ENCODE measurements at places on chromosomes 1 and 21.

DNA sequence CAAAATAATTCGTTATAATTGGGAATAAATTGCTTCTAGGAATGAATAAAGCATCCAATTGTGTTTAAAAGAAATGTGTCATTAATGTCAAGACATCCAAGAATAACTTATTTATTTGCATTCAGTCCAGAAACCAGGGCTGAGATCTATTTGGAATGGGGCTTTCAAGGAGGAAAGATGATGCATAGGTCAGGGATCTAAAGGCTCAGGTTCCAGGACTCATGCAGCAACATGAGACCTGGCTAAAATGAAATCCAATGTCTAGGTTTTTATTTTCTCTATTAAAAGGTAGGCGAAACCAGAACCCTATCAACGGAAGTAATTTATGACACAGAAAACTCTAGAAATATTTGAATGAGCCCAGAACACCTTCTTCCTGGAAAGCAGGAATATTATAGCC, 376.8 kb downstream of the SEC16B start:
- no peak for DNase-seq

DNA sequence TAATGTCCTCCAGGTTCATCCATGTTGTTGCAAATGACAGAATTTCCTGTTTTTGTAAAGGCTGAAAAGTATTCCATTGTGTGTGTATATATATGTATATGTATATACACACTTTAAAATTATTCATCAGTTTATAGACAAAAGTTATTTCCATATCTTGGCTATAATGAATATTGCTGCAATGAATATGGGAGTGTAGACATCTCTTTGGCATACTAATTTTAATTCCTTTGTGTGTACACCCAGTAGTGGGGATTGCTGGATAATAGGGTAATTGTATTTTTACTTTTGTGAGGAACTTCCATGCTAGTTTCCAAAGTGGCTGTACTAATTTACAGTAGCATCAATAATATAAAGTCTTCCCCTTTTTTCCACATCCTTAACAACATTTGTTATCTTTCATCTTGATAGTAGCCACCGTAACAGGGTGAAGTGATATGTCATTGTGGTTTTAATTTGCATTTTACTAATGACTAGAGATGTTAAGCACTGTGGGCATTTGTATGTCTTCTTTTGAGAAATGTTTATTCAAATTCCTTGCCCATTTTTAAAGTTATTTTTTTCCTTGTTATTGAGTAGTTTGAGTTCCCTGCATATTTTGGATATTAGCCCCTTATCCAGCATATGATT, 243.0 kb downstream of the PDE4B start:
- no peak for DNase-seq

- no peak for DNase-seq
Measured at GRCh38 chr1:204102739-204103430, 30.0 kb downstream of the SOX13 start.

GRCh38 chr1:235782601-235783000, 84.1 kb downstream of the LYST start:
- no peak for DNase-seq

- no peak for DNase-seq
Measured at GRCh38 chr1:145863282-145864018, 4.6 kb upstream of the PIAS3 start.

GRCh38 chr1:151790940-151791651, 796 bp upstream of the TDRKH start:
- no peak for DNase-seq

DNA sequence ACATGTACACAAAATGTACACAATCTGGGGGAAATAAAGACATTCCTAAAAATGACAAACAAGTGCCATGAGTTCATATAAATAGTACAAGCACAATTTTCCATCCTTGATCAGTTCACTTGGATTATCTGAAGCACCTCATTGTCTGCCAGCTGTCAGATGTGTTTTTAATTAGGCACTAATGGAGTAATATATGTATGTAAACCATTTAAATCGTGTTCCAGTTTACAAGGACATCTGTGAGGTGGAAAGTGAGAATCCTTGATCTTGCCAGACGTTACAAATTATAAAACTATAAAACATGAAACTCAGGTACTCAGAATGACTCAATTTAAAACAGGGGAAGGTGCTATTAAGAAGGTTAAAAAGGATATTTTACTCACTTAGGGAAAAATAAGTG, 1312.2 kb downstream of the PLA2G4A start:
- DNase-seq: no peak

DNA sequence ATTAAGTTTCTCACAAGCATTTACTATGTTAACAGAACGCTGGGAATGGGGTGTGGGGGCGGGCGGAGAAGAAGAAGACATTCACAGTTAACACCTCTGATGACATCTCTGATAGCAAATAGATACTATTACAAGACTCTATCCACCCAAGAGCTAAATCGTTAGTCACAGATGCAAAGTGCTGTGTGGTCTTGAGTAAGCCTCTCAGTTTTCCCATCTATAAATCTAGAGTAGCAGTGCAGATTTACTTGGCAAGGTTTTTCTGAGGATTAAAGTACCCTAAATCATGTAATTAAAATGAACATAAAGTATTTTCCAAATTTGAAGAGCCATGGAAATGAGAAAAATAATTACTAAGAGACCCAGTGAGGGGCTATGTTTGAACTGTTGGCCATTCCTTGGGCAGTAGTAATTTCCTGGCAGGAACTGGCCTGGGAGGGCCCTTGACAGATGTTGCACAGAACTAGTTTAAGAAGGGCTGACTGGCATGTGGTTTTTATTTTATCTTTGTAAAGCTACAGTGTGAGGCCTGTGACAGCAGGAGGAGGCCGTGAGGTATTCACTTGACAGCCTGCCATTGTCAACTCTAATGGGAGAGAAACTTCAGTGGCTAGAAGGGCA, 58.7 kb upstream of the APOBEC4 start:
- no peak for DNase-seq

DNA sequence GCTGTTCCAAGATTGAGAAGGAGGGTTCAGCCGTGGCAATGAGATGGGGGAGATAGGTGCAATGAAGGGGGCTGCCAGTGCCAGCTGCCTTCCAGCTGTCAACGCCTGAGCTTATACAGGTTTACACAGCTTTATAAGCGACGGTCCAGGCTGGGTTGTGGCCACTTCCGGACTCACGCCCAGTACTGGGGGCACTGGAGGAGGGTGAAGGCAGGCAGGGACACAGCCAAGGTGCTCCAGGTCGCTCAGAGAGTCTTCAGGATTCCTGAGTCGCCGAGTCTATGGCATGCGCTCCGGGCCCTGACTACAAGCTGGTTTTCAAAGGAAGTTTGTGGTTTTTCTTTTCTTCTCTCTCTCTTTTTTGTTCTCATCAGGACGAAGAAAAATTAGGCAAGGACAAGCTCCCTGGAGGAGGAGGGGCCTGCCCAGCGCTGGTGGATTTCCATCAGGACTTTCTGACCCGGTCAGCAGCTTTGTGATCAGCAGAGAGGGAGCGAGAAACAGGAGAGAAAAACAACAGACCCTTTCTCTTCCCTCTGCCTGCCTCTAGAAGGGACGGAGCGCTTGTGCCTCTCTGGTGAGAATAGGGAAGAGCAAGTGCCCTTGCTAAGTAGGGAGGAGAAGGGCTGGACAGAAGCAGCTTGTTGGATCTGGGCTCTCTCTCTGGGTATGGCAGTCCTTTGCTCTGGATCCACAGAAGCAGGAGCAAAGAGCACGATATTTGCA, at the start of gene MINDY1:
Gene MINDY1 (minus strand): TSS at position 576 of the 726 bp plus-strand sequence. CDS start 4,285 bp downstream, outside the sequence.
- DNase-seq: peak; percentile 88

DNA sequence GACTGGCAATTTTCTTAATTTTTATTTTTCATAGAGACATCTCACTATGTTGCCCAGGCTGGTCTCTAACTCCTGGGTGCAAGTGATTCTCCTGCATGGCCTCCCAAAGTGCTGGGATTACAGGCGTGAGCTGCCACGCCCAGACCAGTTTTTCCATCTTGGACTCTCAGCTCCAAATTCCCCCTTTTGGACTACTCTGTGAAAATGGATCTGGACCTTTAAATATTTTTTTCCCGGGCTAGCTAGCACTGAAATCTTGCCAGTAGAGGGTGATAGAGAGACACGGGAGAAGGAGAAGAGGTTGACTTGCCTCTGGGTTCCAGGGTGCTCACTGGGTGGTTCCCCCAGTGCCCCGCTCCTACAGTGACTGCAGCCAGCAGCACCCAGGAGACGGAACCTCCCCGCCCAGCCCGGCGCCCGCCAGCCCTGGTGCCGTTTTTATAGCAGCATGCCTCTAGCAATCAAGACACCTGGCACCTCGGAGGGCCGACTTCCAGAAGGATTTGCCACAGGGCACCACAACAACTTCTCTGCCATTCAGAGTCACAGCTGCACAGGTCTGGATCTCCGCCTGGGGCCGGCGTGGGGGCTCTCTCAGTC, 34.7 kb upstream of the SCCPDH start:
- peak; percentile 80 for DNase-seq

DNA sequence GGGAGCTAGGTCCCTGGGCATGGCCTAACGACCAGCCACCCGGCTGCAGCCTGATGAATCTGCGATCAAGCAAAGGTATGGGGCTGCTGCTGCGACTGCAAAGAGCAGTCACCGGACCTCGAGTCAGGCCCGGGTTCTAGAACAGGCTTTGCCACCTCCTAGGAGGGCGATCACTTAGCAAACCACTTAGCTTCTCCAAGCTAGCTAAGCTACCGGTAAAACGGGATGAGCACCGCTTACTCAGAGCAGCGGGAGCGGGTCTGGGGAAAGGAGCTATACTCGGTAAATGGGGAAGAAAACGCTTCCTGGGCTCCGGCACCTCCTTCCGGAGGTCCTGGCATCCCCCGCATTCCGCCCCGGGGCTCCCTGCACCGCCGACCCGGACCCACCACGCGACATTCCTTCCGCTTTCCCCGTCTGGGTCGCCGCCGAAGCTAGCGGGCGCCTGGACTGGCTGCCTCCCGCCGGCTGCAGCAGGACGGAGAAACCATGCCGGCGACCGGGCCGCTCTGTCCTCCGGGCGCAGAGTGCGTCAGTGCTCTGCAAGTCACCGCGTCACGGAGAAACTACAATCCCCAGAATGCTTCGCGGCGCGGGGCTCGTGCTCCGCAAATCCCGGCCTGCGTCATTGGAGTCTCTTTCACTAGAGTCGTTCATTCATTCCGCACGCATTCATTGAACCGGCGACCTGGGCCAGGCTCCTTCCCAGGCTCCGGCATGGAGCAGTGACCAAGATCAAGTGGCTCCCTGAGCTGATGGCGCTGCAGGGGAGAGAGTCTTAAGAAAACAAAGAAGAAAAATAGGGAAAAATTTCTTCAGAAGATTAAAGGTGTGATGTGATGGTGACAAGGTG, at the start of gene LSM10:
Gene LSM10 (minus strand): TSS at position 531 of the 853 bp plus-strand sequence. CDS start 3,779 bp downstream, outside the sequence.
- DNase-seq: peak; percentile 95

- DNase-seq: no peak
Measured at GRCh38 chr1:55194851-55195250, 20.3 kb downstream of the USP24 start.

DNA sequence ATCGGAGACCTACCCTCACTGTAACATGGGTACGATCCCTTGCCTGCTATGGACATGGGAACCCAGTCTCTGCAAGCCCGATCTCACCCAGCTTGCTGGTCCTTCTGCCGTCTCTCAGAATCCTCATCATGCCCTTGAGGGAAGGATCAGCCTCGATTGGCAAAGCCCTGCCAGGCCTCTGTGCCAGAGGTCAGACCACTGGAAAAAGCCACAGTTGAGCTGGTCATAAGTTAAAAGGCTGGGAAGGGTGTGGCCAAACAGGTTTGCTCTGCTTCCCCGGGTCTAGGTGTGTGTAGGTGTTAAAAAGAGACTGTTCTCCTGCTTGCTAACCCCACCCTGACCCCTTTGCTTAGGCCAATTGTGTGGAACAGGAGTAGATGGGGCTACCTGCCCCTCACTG, 19.5 kb upstream of the PADI3 start:
- DNase-seq: no peak

DNA sequence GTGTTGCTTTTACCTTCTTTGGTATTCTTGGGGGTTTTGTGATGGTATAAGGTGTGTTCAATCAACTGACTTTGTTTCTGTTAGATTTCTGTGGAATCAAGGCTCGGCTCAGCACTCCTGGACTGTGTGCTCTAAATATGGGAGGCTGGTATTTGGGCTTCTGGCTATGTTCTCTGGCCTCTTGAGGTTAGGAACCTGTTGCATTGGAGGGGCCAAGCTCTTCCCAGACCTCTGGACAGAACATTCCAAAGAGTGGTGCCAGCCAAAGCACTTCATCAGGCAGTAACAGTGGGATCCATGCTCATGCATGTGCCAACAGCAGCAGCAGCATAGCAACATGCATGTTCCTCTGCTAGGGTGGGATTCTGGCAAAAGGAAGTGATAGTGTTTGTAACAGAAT, 8.3 kb downstream of the KRTAP19-7 start:
- DNase-seq: no peak

- no peak for DNase-seq
Measured at GRCh38 chr1:16628361-16629111, 15.2 kb upstream of the NBPF1 start.

DNA sequence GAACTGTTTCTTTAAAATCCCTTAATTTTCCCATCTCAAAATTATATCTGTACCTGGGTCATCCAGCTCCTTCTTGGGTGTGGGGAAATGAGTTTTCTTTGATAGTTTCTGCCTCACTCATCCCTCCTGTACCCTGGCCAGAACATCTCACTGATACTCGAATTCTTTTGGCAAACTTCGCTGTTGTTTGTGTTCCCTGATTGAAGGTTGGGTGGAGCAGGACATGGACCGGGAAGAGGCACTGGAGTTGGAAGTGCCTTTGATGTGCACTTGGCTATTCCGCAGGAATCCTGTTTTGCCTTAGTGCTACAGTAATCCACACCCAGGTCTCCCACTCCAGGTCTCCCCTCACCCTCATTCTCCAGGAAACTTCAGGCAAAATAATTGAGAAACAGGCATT, 11.2 kb downstream of the MINDY1 start:
- no peak for DNase-seq

DNA sequence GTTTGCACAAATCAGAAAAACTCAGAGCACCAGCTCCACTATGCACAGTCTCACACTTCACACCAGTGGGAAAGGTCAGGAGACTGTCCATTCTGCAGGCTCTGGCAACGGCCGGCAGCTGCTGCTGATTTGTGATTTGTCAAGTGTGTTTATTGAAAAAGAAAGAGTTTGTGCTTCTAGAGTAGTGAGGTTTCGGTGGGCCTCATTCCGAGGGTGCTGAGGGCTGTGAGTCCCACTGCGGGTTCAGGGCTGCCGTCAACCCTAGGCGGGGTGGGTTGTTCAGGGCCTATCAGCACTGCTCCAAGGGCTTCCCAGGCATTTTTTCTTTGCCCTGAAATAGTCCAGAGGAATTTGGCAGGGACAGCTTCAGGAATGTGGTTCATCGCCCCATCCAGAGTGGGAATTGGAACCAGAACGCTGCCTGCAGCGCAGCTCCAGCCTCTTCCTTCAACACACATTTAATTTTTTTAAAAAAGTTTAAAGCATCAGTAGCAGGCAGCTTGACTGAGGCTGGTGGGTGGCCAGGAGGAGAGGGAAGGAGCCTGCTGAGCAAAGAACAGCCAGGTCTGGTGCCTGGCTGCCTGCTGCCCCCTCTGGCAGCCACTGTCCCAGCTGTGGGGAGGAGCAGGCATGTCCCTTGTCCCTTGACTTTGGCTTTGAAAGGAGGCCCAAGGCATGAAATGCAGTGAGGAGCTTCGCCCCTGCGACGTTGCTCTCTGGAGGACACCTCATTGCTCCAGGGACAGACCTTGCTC, 19.7 kb downstream of the STUM start:
- DNase-seq: peak; percentile 5

GRCh38 chr1:25890239-25891034, 14.9 kb upstream of the PAQR7 start:
- DNase-seq: no peak

Data from midbrain (tissue), 1 donor.